ENCODE measurements at places on chromosomes 3 and 15.
A peak's percentile ranks its signal among the peaks of the same experiment; 100 is the strongest.

GRCh38 chr15:48221885-48222284 is 15.8 kb downstream of the SLC12A1 start:
- DNase-seq, result no peak

DNA sequence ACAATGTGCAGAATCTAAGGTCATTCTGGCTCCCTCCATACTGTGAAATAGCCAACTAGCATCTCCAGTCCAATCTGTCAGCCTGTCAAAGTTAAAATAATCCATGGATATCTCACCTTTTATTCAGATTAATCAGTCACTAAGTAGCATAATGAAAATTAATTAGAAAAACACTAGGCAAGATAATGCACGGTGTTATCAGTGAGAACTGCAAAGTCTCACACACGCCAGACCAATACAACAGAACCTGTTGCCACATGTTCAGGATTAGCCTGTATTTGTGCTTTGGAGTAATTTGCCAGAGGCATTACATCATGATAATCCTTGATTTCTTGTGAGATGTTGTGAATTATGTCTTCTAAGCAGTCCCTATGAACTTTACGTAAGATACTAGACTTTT is 820.4 kb upstream of the ALCAM start:
- no peak for DNase-seq

- DNase-seq, result no peak
These were observed 8.0 kb downstream of the TBC1D2B start for GRCh38 chr15:78069462-78070029.

DNA sequence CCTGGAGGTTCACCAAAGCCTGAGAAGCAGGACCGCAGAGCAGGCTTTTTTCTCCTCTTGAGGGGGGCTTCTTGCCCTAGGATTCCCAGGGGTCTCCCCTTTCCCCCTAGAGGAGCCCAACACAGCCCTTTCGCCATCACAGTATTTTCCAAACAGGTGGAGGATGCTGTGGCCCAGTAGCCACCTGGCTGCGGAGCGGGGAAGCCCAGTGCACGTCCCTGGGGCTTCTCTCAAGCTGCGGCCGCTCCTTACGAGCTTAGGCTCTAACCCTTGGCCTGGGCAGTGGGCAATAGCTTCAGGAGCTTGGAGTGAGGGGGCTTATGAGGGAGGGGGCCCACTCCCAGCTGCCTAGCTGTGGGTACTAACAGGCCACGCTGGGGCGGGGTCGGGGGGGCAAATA is 11.6 kb upstream of the DLL4 start:
- no peak for DNase-seq

DNA sequence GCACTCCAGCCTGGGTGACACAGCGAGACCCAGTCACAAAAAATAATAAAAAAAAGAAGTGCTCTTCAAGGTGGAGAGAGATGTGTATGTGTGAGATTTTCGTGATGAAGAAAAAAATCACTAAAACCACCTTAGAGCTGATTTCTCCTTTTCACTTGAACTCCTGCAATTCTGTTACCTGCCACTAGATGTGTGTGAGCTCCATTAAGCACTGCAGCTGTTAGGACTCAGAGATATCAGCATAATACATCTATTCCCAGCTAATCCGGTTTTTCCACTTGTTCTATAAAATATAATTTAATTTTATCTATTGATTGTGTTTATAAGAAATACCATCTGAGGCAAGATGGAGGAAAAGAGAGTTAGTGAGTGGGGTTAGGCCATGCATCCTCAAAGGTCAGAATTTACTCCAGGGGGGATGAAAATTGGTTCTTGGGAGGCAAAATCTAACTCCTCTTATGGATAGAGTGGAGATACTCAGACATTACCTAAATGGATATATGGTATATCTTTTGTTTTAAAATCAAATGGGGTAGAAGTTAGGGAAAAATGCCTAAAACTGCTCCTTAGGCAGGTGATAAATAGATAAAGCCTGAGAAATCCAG is 152.7 kb downstream of the IL20RB start:
- peak; percentile 34 for DNase-seq

- no peak for DNase-seq
These were observed 4.5 kb upstream of the SCG5 start for GRCh38 chr15:32636908-32637567.

DNA sequence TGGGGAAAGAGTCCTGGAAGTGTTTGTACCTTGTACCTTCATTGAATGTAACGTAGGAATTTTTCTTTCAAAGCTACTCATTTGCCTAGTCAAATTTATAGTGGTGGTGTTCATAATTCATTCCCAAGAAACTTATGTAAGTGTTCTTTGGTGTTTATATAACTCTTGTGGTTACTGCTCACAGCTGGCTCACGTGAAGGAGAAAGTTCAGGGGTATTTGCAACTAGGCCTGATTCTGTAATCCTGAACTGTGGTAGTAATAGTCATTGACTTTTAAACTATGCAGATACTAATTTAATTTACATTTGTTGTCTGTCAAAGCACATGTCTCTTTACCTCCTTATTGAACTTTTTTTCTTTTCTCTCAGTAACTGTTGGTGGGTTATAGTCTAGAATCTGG is 50.5 kb upstream of the TEX264 start:
- DNase-seq, result peak; percentile 14

DNA sequence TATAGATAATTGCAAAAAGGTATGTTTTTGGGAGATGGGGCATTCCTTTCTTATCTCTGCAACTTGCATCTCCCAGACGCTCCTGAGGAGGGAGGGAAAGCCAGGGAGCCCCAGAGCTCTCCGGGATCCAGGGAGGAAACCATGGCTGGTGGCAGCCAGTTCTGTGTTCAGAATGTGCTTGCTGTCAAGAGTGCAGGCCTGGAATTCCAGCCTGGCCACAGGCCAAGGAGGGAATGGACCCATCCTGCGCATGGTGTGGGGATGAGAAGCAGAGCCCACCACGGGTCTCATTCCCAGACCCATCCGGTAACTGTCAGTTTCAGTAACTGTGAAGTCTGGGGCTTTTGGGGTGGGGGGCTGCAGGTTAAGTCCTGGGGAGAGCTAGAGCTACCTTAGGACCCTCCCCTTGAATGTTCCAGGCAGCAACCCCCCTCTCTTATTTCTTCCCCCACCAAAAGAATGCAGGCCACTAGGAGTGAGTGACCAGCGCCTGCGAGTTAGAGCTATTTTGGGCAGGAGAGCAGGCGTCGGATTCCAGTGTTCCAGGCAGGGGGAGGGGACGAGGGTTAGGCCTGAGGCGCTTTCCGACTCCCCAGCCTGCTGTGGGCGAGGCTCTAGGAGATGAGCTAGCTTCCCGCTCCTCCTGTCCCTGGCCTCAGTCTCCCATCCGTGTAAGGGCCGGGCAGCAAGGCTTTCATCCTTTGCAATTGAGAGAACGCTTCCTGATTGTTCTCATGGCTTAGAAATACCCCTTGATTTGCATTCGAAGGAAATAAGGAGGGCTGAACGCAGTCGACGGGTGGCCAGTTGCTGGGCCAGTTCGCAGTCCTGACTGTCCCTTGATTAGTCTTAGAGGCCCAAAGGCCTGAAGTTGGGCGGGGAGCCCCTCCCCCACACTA is 781 bp upstream of the DAG1 start:
- DNase-seq, result peak; percentile 90

DNA sequence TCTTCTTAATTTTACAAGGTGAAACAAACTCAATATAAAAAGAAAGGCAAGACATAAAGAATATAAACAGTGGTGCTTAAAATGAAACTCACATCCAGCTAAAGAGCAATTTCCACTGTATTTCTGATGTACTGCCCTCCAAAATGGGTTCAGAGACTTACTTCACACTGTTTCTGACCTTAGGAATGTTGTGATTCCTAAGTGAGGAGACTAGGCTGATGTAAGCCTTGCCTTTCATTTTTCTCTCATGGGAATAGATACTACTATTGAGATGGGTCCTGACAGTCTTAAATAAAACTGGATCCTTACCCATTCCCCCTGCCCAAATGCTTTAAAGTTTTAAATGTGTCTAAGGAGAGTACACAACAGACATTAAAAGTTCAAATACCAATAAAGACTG is 86.9 kb downstream of the CBLB start:
- no peak for DNase-seq

DNA sequence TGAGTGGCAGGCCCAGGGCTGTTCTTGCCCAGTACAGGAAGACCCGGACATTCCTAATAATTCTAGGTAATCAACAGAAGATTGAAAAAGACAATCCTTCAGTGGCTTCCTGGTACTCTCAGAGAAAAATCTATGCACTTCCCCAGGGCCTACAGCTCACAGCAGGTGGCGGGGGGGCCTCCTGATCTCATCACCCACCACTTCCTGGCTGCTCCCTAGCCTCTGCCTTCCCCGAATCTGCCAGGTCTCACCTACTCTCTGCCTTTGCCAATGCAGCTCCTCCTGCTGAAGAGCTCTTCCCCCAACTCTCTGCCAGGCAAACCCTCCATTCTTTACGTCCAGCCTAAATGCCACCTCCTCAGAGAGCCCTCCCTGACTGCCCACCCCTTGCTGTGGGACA is 37.5 kb downstream of the EHD4 start:
- DNase-seq, result peak; percentile 70

GRCh38 chr15:101337976-101338375 is 42.9 kb upstream of the SNRPA1 start:
- no peak for DNase-seq

GRCh38 chr15:25862472-25863110 is 536 bp downstream of the ATP10A start:
- DNase-seq, result no peak

GRCh38 chr15:70120958-70121623 is 23.4 kb upstream of the TLE3 start:
- no peak for DNase-seq

DNA sequence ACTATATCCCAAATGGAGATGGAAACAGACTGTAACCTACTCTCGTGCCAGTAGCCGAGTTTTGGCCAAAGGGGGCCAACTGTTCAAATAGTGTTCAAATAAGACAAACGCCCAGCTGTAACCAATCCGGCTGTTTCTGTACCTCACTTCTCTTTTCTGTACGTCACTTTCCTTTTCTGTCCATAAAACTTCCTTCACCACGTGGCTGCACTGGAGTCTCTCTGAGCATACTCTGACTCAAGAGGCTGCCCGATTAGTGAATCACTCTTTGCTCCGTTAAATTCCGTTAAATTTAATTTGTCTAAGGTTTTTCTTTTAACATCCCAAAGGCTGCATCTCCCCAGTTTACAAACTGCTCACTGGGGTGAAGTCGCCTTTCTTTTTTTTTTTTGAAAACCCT is 219.2 kb upstream of the P2RY1 start:
- DNase-seq, result no peak

GRCh38 chr15:33315044-33315443 is 4.3 kb downstream of the RYR3 start:
- no peak for DNase-seq

All from RPMI7951 (cell line).